ENCODE measurements at places on chromosomes 1 and 21.

DNA sequence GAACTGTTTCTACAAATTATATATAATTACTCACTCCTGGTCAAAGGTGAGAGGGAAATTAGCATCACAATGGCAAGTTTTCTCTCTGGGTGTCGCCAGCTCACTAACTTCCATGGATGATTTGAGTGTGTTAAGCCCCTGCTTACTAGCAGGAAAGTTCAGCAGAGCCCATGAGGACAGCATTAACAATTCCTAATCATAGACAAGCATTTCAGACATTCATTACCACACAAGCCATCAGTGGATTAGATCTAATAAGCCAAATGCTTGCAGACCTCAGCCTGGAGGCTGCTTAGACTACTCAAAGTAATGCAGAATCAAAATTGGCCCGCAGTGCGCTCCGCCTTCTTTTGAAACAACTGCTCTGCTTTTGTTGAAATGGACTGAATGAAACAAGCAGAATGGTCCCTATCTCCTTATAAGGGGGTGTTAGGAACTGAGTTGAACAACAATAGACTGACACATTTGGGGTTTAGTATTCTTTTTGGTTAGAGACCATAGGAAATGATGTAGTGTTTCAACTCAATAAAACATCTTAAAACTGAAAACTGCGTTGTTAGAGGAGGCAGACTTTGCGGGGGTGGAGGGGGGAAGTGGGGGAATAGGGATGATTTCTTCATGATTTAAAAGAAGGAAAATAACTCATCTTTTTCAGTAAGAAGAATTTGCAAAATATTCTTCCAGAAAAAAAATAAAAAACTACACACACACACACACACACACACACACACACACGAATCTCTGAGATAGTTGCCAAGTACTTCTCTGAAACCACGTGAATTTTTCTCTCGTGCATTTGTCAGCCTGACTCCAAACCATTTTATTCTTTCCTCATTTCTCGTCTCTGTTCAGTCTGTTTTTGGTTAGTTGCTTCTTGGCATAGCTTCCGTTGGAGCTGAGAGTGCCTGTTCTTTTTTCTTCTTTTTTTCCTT, 54.6 kb downstream of the GORAB start:
- no peak for DNase-seq

GRCh38 chr1:14768582-14769304, 170.3 kb downstream of the KAZN start:
- DNase-seq: no peak

- DNase-seq: no peak
These were observed 3.3 kb downstream of the CFAP126 start for GRCh38 chr1:161364332-161364731.

- DNase-seq: no peak
These were observed 162.0 kb upstream of the C21orf91 start for GRCh38 chr21:17981060-17981740.

DNA sequence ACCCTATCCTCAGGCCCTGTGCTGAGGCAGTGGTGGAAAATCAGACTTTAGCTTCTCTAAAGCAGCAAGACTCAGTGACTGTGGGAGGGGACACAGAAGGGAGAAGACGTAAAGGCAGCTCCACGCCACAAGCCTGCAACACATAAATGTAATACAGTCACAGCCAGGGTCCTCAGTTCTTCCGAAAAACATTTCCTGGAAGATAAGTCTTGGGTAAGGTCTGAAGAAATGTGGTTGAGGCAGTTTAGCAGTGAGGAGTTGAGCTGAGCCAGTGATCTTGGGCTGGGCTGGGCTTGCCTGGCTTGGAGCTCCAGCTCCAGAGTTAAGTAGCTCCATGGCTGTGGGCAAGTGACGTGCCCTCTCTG, 127.8 kb upstream of the ADAR start:
- no peak for DNase-seq

GRCh38 chr1:175376194-175376593, 183.6 kb upstream of the KIAA0040 start:
- no peak for DNase-seq

GRCh38 chr1:230495076-230495475, 68.9 kb upstream of the PGBD5 start:
- no peak for DNase-seq

- DNase-seq: peak; percentile 34
These were observed 62.6 kb upstream of the CD1D start for GRCh38 chr1:158117854-158118704.

DNA sequence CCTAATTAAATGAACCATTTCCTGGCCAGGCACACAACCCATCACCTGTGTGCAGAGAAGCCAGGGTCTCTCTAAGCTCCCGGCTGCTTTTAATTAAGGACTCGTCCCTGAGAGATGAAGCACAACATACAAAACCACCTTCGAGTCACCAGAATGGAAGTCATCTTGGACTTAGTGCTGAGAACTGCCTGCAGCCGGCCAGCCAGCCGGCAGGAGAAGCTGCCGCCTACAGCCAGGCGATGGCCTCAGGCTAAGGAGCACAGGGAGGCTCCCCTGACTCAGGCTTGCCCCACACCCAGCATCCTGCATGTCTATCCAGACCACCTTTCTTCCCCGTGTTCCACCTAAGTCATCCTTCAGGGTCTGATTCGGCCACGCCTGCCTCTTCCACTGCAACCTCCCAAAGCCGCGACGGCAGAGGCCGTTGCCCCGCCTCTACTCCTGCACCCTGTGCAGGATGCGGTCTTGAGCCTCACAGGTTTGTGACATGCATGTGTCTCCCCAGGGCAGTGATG, 83.6 kb downstream of the SLC66A1 start:
- no peak for DNase-seq

DNA sequence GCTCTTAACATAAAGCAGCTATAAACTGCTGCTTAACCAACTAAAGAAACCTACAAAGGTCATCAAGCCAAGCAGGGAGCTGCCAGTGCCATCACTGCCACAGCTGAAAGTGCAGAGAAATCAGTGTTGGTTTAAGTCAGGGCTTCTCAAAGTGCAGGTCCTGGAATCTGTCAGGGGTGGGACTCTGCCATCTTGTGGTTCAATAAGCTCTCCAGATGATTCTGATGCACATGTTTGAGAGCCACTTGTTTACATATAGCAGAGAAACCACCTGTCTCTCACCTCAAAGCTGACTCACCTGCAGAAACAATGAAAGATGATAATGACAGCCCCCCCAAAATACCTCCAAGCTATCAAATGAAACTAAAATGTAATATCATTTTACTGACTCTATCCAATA, 49.3 kb downstream of the SH3GLB1 start:
- no peak for DNase-seq

DNA sequence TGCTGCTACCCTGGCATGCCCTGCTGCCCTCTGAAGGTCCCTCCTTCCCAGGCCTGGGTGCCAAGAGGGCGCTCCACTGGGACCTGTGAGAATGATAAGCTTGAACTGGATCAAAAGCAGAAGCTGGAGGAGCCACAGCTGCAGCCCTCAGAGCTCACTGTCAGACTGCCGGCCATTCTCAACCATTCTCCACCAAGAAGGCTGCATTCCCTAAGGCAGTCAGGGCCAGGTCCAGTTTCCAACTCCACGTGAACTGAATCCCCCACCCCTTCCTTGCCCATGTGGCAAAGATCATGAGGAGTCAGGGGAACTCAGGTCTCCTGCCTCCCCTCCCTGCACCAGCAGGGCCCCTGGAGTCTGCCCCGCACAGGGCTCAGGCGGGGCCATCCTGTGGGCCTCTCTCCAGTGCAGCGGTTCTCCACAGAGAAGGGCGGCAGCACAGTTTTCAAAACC, 19.5 kb downstream of the SLC1A7 start:
- no peak for DNase-seq

DNA sequence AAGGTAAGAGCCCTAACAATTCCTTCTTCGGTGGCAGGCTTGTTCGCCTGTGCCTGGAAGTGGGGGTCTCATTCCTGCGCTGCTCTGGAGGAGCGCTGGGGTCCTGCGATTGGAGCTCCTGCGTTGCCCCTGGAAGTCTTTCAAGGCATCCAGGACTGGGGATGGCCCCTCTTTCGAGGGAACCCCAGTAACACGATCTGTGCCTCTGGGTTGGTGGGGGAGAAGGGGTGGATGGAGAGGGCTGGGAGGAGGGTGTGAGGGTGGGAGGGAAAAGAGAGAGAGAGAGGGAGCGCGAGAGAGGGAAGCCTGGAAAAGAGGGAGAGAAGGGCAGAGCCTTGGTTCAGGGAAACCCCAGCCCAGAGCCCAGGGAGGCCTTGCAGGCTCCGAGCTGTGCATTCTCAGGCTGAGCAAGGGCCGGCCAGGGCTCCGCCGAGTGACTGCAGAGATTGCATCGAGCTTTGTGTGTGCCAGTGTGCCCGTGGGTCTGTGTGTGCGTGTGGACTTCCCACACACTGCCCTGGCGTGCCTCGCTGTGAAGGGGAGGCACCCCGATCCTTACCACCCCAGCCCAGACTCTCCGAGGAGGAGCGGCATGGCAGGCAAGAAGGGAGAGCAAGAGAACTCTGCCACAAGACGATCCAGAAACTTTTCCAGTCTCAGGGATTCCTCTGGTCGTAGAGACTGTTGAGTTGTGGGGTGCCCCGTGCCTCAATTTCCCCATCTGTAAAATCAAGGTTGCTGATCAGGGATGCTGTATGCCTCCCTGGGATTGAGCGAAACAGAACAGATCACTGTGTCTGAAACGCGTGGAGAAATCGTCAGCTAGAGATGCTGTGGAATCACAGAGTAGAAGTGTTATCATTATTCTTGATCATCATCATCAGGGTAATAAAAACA, 619 bp downstream of the BCL9 start:
- peak; percentile 28 for DNase-seq

DNA sequence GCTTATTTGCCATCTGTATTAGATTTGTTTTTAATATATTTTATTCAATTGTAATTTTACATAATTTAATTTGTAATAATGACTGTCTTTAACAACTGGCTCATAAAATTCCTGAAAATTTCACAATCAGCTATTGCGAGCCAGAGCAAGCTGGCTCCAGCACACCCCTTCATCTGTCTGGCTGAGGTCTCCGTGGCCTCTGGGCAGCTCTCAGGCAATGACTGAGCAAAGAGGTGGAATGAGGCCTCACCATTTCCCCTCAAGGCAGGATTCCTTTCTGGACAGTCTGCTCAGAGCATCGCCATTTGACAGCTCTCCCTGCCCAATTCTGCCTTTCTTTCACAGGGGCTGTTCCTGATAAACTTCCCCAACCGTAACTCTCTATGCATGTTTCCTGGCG, 5.8 kb upstream of the KANK4 start:
- no peak for DNase-seq

DNA sequence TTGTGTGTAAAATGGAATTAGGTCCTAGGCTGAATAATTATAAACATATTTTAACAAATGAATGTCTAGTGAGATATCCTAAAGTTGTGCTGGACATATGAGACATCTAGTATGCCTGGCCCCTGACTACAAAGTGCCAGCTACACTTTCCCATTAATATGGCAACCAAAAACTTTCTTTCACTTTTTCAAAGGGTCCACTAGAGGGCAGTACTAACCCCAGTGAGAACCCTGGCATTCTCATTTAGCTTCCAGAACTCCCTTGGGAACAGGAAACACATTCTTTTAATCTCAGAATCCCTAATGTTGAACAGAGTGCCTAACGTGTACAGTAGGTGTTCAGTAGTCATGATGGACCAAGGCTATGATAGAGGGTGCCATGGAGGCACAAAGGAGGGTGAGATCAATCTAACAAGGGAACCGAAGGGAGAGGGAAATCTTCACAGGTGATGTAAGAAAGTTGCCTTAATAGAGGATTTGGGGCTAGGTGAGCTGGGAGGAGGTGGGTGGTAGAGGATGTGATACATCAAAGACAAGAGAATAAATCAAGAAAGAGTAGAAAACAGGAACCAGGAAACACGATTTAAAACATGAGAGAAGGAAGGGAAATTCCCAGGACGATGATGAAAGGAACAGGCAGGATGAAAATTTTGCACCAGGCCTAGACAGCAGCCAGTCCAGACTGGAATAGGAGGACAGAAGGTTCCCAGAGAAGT, 41.6 kb downstream of the NSL1 start:
- DNase-seq: no peak

DNA sequence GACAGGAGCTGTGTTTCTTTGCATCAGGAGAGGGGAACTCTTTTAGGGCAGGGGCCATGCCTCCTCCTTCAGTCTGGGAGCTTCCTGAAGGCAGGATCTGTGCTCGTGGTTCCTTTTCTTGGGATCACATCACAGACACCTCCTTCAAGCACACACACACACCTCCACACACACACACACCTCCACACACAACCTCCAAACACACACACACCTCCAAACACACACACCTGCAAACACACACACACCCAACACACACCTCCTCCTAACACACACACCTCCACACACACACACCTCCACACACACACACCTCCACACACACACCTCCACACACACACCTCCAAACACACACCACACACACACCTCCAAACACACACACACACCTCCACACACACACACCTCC, 10.5 kb downstream of the LGR6 start:
- no peak for DNase-seq

- no peak for DNase-seq
These were observed 267.7 kb upstream of the PROX1 start for GRCh38 chr1:213720032-213720431.

DNA sequence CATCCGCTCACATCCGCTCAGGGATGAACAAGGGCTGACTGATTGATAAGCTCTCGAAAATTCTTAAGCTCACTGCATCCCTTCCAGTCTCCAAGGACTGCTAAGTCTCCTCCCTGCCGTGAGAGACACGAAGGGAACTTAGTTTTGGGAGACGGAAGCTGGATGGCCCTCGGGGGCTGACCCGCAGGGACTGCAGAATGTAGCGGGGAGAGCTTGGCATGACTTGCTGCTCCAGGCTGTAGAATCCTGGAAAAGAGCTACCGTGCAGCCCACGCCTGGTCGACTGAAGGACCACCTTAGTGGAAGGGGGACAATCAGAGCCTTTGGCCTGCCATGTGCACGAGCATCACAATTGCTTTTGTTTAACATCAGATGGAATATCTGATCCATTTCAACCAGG, 5.3 kb downstream of the ANKRD65 start:
- DNase-seq: no peak

Data from stimulated activated CD4-positive, alpha-beta T cell treated with anti-CD3 and anti-CD28 coated beads, Interleukin-4, amount 100 ng/mL, for 4 hours (primary cell).